ENCODE measurements at places on chromosomes 13 and 19.

GRCh38 chr13:102598061-102598460 is 1.3 kb downstream of the TPP2 start:
- DNase-seq: peak; percentile 7

- DNase-seq: no peak
These were observed at the start of gene ICAM3 for GRCh38 chr19:10339380-10339960. TSS of gene ICAM3 (minus strand) at chr19:10339624. CDS start at chr19:10339614, 10 bp downstream.

DNA sequence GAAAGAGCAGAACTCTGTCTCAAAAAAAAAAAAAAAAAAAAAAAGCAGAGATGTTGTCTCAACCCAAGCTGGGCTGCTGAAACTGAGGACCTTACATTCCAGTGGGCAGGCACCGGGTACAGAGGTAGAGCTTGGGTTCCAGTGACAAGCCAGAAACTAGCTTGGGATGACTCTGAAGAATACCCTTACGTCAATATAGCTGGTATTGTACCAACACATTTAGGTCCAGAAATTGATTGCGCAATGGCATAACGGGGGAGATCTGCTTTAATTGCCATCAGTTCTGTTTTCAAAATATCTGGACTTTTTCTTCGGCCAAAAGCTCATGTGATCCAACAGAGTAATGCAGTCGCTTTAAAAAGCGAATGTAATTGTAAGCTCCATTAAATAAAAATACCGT is 103.1 kb upstream of the UBL3 start:
- peak; percentile 43 for DNase-seq

DNA sequence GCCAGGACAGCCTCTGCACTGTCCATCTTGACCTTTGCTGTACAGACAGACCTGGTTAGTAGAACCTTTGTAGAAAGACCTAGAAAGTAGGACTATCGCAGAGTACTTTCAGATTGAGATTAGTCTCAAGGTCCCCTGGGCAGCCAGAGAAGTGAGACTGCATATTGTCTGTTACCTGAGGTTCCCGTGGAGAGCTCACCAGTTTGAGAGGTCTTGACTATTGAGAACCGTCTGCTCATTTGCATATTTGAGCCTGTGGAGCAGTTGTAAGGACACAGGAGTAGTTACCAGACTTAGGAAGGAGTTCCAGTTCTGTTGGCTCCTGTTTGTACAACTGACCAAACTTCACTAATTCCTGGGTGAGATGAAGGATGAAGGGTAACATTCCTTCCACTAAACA is 66.2 kb downstream of the SPATA13 start:
- DNase-seq: no peak

DNA sequence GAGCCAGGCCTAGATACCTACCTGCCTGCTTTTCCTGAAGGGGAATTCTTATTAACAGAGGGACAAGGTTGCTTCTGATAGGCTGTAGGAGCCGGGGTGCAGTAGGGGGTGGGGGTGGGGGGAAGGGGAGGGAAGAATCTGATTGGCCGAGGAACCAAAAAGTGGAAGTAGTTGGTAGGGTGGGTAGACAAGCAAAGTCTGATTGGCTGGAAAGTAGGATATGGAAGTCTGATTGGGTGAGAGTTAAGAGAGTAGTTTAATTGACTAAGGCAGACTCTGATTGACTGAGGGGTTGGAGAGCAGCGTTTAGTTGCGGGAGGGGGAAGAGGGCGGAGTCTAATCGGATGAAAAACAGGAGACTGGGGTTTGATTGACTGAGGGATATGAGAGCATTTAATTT is 9.4 kb upstream of the CYP4F22 start:
- no peak for DNase-seq

- DNase-seq: no peak
These were observed 7.1 kb downstream of the ARHGEF18 start for GRCh38 chr19:7355871-7356270.

GRCh38 chr13:32588736-32589135 is 2.5 kb downstream of the PDS5B start:
- peak; percentile 12 for DNase-seq

- DNase-seq: no peak
These were observed 45.1 kb upstream of the CEACAM21 start for GRCh38 chr19:41530761-41531301.

- DNase-seq: no peak
These were observed 2.0 kb downstream of the NAA16 start for GRCh38 chr13:41313117-41313516.

DNA sequence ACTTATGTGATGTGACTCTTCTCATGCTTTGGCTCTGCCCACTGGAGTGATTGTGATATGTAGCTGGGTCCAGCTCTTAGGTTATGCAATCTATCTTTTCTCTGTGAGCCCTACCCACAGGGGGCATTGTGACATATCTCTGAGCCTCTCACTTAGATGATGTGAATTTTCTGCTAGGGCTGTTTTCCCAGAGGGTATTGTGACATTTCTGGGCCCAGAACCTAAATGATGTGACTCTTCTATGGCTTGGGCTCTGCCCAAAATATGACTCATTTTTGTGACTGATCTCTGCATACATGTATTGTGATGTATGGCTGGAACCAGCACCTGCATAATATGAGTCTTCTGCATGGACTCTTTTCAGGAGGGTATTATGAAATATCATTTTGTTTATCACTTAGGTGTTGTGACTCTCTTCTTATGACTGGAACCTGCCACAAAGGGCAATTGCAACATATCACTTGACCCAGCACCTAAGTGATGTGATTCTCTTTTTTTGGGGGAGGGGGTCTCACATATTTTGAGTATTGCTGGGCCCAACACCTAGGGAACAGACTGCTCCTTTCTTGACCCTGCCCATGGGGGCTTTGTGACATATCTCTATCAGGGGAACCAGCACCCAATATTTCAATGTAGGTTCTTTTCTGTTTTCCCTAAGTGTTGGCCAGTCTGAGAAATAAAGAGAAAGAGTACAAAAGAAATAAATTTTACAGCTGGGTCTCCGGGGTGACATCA is 12.1 kb upstream of the ZNF254 start:
- DNase-seq: peak; percentile 20

- no peak for DNase-seq
These were observed 202.6 kb upstream of the SOX21 start for GRCh38 chr13:94914895-94915294.

DNA sequence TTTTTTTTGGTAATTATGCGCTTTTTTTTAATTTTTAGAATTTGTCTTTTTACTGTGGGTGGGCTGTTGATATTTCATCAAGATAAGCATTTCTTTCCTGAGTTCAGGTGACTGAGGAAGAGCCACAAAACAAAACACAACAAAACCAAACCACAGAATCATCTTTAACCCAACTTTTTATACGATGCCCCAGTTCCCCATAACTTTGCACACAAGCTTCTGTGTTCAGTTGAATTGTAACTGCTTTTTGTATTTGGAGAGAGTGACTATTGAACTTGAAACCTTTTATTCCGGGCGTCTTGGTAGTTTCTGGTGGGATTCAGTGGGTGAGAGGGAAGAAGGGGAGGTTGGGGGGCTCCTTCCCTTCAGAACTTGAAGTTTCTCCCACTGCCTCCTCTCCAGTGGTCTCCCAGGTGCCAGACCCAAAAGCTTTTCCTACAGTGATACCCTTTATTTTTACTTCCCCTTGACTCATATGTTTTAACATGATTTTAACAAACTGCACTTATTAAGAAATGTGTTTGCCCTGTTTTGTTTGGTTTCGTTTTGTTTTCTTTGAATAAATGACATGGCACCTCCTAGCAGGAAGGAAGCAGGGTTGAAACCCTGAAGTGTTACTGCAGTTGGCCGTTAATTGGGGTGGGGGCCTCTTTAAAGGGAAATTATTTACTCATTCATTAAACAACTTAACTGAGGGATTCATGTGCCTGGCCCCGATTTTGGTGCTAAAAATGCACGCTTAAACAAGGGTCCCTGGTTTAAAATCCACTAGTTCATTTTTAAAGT is 2.7 kb upstream of the CCDC97 start:
- no peak for DNase-seq

DNA sequence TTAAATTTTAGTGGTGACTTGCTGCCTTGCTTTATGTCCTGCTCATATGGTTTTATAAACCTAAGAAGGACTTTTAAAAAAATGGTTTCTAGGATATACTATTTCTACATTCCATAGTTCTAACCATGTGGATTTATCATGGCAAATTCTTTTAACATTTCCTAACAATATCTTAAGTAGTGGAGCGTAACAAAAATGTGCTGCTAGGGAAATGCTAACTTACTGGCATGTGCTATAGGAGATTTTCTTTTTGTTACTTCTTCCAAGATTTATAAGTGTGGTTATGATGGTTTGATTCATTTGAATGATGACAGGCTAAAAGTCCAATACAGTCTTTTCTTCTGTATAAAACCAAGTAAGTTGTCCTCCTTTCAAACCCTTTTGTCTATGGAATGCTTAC is 713.7 kb downstream of the SLITRK1 start:
- DNase-seq: no peak

DNA sequence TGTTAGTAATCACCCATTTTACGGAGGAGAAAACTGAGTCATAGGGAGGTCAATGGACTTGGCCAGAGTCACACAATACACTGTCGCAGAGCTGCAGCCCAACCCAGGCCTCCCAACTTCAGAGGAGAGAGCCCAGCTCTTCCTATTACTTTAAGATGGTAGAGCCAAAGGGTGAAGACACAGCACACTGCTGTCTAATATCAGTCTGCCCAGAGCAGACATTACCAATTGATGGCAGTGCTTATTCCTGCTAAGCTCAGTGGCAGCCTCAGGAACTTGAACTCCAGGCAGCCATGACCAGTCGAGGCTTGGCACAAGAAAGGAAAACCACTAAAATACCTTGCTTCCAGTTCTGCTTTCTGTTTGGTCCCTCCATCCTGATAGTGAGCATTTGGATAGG is 18.4 kb downstream of the TMEM150B start:
- DNase-seq: no peak

DNA sequence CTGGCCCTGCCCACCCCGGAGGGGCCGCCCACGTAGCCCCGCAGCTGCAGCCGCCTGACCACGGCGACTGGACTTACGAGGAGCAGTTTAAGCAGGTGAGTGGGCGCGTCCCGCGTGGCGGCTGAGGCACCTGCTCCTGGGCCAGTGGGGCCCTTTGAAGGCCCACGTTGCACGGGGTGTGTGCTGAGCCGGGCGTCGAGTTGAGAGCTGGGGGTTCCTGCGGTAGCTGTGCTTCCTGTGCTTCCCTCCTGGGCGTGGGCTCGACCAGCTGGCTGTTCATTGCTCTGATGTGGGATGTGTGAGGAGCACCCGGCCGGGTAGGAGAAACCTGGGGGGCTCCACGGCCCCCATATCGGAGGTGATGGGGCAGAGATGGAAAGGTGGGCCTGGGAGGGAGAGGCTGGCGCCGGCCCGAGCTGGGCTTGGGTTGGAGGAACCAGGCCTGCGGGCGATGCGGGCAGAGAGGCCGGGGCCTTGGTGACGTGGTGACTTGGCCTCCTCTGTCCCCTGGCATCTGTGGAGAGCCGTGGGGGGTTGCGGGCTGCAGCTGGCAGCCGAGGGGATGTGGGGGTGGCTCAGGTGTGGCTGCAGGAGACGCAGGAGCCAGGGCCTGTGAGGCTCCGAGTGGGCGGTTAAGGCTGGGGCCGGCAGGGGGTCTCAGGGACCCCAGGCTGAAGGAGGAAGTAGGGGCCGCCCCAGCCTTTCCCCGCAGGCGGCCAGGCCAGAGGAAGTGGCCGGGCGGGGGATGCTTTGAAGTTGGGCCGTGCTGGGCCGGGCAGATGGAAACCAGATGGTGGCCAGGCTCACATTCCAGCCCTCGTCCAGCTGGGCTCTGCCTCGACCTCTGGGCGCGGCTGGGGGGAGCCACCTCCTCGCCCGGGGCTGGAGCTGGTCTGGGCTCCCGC is 7.1 kb downstream of the ARID3A start:
- DNase-seq: peak; percentile 97

DNA sequence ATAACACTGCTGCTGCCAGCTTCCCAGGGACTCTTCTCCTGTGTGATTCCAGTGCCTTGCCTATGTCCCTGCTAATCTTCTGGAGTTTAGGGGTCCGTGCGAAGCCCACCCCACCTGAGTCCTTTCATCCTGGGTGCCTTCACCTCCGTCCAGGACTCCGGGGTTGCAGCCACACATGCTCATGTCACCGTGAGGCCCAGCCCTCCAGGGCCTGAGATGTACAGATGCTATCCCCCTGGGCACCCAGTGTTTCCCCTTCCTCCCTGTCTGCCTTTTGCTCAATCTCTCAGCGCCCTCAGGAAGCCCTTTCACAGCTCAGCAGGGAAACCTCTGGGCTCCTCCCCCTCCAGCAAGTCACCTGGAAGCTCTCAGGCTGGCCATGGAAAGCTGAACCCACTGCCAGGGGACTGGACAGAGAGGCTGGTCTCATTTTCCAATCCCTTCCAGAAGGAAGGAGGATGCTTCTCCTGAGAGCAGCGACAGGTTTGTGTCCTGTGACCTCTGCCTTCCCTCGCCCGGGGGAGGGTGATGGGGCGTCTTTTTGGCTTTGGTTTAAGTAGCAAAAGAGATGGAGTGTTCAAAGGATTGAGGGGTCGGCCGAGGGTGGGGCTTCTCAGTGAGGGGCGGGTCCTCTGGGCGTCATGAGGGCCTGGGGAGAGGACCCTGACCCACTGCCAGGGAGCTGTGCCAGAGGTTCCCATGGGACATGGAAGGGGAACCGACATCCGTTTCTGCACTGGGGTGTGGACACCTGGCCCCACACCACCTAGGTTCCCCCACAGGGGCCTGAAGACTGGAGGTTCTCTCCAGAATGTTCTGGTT is 30.8 kb upstream of the TFDP1 start:
- no peak for DNase-seq

- DNase-seq: peak; percentile 48
These were observed 267.3 kb downstream of the FGF9 start for GRCh38 chr13:21938168-21938567.

DNA sequence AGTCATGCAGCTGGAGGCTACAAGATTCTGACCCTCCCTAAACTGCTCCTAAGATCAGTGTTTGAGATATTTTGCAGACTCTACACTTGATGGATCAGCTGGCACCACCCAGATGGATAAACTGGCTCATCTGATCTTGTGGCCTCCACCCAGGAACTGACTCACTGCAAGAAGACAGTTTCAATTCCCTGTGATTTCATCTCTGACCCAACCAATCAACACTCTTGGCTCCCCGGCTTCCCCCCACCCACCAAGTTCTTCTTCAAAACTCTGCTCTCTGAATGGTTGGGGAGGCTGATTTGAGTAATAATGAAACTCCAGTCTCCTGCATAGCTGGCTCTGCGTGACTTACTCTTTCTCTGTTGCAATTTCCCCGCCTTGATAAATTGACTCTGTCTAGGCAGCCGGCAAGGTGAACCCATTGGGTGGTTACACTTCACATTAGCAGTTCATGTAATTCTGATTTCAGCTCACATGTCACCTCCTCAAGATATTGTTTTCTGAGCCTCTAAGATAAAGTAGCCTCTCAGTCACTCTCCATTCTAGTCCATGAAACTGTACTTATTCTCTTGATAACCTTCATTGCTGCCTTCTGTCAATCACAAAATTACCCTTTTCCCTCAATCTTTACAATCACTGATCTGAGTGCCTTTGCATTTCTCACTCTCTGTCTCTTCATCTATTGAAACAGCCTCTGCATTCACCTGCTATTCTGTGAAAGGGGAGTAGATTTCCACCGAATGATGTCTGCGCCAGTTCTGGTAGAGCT is 9.9 kb upstream of the FPR3 start:
- DNase-seq: peak; percentile 96

Measured in fibroblast of villous mesenchyme (primary cell).